HuH-7 (cell line): ENCODE measurements at places on chromosomes 11 and 22.

DNA sequence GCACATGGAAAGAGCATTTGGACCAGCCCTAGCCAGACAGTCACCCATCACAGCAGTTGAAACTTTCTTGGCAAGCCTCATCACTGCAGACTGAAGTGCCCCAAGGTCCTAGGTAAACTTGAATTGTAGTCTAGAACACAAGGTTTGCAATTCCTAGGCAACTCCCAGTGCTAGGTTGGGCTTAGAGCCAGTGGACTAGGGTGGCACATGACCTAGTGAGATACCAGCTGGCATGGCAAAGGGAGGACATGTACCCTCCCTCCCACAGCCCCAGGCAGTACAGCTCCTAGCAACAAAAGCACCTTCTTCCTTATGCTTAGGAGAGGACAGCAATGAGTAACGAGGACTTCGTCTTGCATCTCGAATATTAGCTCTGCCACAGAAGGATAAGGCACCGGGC lies 889.5 kb downstream of the JRKL start:
- no peak for DNase-seq

DNA sequence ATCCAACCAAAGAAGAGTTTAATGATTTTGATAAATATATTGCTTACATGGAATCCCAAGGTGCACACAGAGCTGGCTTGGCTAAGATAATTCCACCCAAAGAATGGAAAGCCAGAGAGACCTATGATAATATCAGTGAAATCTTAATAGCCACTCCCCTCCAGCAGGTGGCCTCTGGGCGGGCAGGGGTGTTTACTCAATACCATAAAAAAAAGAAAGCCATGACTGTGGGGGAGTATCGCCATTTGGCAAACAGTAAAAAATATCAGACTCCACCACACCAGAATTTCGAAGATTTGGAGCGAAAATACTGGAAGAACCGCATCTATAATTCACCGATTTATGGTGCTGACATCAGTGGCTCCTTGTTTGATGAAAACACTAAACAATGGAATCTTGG lies 23.9 kb downstream of the KDM4D start:
- DNase-seq: no peak

GRCh38 chr11:104279587-104279986 lies 115.6 kb upstream of the PDGFD start:
- no peak for DNase-seq

DNA sequence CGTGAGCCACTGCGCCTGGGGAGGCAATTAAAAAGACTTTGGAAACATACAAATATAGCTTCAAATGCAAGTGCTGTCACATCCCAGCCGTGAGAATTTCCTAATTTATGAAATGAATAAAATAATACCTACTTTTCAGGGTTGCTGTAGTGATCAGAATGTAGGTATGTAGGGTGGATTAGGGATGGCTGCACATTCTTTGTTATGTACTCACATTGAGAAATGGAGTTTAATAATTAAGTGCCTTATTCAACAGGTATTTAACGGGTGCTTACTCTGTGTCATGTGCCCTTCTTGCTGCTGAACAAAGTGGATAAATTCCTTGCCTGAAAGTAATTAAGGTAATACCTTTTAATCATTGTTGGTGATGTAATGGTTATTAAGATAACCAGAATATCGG lies 37.0 kb downstream of the MMP7 start:
- DNase-seq: no peak
